ENCODE measurements at places on chromosomes 1 and 21.

- DNase-seq: no peak
Measured at GRCh38 chr1:66416295-66416694, 117.7 kb upstream of the SGIP1 start.

- no peak for DNase-seq
Measured at GRCh38 chr1:201059871-201060555, 36.5 kb upstream of the KIF21B start.

DNA sequence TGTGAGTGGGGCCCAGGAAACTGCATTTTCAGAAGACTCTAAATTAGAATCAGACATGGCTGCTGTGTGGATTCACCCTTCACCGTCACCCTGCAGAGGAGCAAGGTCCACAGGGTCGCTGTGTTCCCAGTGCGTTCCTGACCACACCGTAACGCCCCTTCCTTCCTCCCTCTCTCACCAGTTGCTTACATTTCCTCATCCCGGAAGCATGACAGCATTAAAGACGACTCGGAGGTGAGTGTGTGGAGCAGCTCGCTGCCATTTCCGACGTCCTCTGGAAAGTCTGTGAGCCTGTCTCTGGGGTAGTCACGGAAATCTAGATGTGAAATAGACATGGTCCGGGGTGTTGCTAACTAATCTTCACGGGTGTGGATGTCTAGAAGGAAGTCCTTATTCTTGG is 45.9 kb downstream of the FAAP20 start:
- DNase-seq: no peak

DNA sequence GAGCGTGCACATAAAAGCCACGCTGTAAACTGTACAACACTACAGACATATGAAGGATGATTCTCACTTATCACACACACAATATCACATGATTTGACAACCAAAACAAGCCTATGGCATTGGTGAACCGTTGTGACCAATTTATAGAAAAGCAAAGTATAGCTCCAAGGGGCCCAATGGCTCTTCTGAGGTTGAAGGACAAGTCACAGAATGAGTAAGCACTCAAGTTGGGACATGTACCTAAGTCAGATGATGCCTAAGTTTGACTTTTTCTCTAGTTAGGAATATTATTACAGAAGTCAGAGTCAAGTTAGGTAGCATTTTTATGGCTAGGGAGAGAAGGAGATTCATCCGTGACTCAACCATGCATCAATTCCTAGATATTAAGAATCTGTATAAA is 45.7 kb downstream of the PLPP3 start:
- DNase-seq: no peak
